ENCODE measurements at places on chromosomes 6 and 20.
A peak's percentile ranks its signal among the peaks of the same experiment; 100 is the strongest.

GRCh38 chr6:166561771-166562359 is 24.6 kb downstream of the RAMACL start:
- DNase-seq = no peak

DNA sequence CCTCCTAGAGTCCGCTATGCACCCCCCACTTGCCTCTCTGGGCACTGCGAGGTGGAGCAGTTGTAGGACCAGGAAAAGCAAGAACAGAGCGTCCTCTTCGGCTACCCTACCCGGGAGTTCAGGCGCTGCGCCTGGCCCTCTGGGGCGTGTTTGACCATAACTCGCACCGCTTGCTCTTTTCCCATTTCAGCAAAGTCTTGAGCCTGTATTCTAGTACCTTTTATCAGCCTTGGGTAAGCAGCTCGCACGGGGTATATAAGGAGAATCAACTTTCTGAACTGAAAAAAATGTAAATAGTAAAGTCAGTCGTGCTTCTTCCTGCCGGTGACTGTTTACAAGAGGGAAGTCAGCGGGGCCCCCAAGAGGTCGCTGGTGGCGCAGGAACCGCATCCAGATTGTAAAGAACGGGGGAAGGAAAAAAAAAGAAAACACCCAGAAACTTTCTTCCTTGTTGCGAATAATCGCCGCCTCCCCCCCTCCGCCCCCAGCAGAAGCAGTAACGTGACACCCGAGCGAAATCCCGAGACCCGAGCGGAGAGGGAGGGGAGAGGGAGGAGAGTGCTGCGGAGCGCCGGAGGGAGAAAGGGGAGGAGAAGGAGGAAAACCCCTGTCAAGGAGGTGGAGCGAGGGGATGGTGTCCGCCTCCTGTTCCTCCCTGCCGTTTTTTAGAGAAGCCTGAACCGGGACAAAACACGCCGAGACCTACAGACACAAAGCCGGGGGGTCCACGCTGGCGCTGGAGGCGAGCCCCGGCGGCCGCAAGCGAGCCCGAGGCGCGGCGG is at the start of gene UST:
UST (plus strand) TSS at position 668 of the 782 bp plus-strand sequence. CDS start 401 bp downstream, outside the sequence.
- peak; percentile 96 for DNase-seq

GRCh38 chr20:62571669-62572344 is 70.5 kb upstream of the SLCO4A1 start:
- no peak for DNase-seq

DNA sequence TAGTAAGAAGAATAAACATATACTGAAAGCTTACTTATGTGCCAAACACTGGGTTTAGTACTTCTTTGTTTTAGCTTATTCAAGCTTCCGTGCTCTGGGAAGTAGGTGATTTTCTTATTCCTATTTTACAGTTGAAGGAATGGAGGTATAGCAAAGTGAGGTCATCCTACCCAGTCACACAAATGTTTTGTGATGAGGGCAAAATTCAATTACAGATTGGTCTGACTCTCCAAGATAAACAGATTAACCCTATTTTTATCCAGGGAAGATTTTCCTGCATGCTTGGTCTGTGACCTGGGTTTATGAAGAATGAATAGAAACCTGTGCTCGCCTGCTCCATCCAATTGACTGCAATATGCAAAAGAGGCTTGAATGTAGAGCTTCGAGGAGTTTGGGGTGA is 310.0 kb downstream of the ZNF217 start:
- no peak for DNase-seq

DNA sequence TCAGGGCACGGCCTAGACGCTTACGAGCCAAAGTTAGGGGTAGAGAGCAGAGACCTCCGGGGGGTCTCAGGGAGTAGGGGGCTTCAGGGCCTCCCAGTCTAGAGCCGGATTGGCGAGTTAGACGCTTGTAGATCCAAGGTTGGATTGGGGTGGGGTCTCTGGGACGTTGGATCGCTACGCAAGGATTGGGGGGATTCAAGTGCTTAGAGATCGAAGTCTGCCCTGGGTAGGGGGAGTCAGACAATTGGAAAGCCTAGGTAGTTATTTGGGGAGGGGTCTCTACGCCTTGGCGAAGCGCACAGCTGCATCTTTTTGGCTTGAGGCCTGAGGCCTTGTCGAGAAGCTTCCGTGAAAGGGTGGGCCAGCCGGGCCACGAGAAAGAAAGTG is 469 bp downstream of the STX16 start:
- no peak for DNase-seq

GRCh38 chr20:1369970-1370369 is 22.9 kb downstream of the FKBP1A start:
- DNase-seq = no peak

DNA sequence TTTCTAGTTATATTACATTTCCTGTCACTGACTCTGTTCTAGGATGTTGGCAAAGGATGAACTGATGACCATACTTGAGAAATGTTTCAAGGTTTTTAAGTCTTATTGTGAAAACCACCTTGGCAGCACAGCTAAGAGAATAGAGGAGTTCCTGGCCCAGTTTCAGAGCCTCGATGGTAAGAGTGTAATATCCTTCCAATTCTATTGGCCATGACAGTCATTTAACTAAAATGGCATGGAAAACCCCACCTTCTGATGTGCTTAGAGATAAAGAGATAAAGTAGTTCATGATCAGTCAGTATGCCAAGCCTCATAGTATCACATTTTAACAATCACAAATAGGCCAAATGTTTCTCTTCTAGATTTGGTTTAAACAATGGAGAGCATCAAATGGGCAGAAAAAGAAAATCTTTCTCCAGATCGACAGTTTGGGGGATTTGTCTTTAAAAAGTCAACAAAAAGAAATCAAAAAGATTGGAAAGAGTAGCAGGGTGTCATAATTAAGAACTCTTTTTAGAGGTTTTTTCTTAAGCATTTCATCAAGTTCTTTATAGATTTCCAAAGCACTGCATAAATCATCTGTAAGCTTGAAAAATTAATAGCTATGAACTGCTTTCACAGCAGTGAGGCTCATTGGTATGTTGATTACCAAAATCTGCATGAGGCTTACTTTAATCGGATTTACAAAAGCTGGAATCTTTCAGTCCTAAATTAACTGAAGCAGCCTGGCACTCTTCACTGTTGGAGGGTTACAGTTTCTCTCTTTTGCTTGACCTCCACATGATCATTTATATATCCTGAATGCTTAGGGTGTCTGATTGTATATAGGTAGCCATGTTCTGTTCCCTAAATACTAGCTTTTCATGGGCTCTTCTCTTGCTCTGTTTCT is 48.7 kb downstream of the AKIRIN2 start:
- no peak for DNase-seq

GRCh38 chr6:143232849-143233248 is 172.2 kb downstream of the AIG1 start:
- no peak for DNase-seq

DNA sequence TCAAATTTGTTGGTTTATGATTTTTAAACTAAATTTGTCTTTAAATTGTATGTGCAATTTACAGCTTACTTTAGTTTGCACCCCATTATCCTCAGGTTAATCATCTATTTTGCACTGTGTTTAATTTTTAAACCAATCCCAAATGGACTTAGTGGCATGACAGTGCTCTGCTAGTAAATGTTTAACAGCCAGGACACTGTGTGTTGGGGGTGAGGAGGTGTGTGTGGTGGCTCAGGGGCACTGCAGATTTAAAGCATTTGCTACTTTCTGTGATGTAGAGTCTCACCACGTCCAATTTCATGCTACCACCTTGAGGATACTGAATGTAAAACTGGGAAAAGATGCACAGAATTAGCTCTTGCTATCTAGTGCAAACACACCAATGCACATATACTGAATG is 225.7 kb downstream of the HAO1 start:
- DNase-seq = no peak

DNA sequence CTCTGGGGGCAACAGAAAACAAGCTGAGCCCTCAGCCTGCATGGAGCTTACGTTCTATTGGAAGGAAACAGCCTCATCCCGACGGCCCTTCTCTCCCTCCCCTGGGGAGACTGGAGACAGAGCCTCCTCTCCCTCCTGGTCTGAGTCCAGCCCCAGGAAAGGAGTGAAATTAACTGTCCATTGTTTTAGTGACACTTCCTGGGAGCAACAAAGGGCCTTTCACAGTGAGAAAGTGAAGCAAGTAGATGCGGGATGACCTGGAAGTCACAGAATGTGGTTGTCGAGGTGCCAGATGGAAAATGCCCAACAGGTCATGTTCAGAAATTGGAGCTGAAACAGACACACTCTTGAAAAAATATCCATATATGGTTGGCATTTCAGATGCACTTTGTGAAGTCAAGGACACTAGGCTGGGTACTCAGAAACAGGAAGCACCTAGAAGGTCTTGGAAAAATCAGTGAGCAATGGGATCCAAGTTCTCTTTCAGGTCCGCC is 77.8 kb downstream of the TFAP2C start:
- no peak for DNase-seq

DNA sequence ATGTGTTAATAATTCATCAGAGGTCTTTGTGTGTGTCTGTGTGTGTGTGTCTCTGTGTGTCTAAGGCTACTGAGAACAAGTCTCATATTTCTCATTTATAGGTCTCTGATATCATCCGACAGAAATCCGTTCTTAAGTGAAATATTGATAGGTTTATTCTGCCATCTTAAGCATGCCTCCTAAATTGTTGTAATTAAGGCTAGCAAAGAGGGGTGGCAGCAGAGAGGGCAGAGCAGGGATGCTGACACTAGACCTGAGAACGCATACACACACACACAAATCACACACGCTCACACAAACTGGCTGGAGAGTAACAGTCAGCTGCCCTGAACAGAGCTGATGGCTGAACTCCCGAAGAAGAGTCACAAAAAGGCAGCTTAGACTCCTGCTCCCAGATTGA is 84.9 kb upstream of the LRFN2 start:
- no peak for DNase-seq

GRCh38 chr6:10746915-10747250 is 722 bp upstream of the TMEM14B start:
- no peak for DNase-seq

DNA sequence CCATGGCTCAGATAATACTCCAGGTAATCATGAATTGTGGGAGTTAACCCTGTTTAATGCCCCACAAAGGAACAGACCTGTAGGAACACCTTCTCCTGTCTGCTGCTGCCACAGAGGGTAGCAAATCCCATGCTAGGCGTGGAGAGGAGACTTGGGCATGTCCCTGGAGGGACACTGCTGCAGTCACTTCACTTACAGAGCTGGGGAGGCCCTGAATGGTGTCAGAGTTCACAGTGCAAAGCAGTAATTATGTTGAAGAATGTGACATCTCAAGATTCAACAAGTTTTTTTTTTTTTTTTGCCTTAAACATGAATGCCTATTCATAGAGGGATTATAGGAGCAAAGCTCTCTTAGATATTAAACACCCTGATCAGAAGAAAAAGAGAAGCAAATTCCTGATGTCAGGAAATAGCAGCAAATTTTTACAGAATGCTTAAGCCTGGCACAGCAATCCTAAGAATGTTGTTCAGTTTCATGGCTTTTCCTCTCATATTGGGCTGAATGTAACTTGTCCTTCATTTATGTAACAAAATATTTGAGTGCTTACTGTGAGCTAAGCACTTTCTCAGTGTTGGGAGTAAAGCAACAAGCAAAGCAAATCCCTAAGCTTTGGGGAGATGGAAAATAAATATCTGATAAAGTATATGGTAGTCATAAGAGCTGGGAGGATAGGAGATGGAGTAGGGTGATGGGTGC is 45.0 kb downstream of the CARMIL1 start:
- DNase-seq = no peak

- DNase-seq = no peak
These were observed at the start of gene ADGRF4 for GRCh38 chr6:47698342-47698787. Gene ADGRF4 (plus strand): TSS chr6:47698580. CDS start chr6:47707246, 8,666 bp downstream.

- no peak for DNase-seq
These were observed at the start of gene HLA-F for GRCh38 chr6:29723262-29723665. Gene HLA-F (plus strand): TSS chr6:29723434. CDS start chr6:29723464, 30 bp downstream.

DNA sequence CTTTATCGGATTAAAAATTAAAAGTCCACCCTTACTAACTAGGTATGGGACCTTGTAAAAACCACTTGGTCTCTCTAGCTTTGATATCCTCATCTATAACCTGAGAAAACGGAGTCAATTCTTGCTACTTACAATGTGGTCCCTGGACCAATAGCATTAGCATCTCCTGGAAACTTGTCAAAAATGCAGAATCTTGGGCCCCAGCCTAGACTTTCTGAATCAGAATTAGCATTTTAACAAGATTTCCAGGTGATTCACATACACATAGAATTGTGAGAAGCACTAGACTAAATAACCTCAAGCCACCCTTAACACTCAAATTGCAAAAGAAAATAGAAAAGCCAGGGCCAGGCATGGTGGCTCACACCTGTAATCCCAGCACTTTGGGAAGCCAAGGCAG is 96.6 kb downstream of the RNGTT start:
- no peak for DNase-seq

DNA sequence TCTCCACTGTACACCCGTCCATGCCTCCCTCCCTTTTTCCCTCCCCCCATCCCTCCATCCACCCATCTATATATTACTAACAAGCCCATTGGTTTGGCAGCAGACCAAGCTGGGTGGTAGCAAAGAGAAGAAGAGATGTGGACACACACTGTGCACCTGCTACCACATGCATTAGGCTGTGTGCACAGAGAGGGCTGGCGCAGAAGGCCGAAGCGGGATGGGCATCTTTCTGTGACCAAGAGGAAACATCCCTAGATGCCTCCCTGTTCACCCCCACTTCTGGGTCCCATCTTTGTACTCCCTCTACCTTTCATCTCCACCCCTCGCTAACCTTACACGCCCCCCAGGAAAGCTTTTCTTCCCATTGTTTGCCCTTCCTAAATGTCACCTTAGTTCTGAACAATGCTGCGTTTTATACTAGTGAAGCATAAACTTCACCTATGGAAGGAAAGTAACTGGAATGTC is 64.9 kb upstream of the AFDN start:
- no peak for DNase-seq

DNA sequence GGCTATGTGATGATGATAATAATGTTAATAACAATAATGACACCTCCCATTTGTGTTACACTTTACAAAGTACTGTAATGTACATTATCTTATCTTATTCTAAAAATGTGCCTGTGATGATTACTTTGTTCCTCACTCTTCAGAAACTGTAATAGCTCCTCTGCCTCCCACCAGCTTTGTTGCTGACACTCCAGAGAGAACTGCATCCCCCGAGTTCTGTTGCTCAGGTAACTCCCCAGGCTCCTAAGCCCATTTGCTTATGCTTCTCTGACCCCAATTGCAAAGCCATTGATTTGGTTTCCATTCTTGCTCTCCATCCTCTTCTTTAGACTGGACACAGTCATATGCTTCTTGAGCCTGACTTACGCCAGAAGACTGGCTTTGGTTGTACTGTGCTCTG is 319.7 kb downstream of the EPM2A start:
- no peak for DNase-seq

DNA sequence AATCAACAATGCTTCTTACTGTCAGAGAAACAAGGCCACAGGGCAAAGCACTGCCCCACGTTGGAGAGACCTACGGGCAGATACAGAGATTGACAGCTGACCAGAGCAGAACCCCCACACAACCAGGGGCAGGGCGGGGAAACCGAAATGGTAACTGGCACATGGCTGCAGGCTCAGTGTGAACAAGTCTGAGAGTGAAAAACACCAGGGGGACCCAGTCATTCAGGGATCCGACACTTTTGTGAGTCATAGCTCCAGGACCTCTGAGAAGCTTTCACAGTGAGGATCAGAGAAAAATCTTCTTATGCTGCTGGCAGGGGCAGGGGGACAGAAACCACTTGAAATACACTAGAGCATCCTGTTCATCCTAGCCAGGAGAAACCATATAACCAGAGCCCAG is 254.2 kb downstream of the C6orf118 start:
- no peak for DNase-seq

Measured in vagina (tissue), 2 donors.